ENCODE measurements at places on chromosomes 5 and 9.

DNA sequence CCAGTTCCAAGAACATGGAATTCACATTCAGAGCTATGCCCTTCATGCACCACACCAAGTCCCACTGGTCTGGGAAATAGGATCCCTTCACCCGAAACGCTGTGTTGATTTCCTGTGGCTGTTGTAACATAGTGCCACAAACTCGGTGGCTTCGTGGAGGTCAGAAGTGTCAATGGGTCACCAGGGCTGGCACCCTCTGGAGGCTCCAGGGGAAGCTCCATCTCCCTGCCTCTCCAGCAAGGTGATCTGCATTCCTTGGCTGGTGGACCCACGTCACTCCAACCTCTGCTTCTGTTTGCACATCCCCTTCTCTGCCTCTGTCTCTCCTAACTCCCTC is 28.9 kb upstream of the ALDH1B1 start:
- DNase-seq, result no peak

DNA sequence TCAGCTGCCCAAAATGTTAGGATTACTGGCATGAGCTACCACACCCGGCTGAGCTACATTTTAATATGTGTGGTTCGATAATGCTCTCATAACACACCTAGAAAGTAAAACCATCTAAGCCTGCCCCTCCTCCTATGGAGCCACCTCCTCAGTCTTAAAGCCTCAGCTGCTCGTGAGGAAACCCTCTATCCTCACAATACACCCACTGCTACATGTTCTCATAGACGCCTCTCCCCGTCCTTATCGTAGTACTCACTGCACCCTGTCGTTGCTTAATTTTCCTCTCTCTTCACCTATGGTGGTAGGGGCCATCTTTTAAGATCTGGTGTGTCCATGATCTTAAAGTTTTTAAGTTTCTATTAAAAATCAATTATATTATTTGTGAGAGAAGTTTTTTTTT is 72.9 kb downstream of the RCL1 start:
- DNase-seq, result peak; percentile 97

DNA sequence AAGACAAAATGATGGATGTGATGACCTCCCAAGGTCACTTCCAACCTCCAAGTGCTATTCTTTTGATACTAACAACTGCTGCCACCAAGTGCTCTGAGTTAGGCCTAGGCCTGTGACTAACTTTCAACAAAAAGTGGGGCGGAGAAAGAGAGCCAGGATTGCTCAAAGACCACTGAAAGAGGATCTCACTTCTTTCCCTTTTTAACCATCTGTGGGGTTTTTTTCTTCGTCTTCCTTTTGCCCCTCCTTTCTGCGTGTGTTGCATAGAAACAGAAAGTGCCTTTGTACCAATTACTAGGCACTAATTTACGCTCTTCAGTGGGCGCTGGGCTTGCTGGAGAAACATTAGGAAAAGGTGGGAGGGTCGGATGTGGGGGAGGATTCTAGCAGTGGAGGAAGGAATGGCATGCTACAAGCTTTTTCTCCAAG is 8.0 kb downstream of the KLF9 start:
- DNase-seq, result no peak

DNA sequence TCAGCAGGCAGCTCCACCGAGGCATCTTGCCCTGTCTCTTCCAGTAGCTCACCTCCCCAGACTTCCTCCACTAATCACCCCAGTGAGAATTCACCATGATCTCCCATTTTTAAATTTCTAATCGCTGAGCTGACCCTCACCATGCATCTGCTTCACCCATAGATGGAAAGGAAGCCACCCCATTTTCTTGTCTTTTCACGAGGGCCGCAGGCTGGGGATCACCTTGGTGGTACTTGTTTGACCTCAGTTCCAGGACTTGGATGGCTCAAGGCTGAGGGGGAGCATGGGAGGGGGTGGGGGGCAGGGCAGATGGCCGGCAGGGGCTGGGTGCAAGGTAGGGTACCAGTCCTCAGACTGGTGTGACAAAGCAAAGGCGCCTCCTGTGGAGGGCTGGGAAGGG is 3.6 kb downstream of the PROP1 start:
- DNase-seq, result no peak

DNA sequence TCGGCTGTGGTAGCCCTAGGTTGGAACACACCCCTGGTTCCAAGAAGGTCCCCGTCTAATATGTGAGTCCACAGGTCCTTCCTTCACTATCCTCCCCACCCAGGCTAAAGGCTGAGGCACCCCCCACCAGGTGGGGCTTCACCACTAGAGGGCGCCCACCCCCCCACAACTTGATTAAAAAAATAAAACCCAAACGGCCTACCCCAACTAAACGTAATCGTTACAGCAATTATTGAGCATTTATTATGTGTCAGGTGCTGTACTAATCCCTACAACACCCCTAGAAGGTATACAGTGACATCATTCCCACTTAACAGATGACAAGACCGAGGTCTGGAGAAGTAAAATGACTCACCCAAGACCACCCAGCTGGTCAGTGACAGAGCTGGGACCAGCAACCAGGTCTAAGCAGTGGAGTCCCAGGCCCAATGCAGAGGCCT is 65.0 kb downstream of the FGF18 start:
- peak; percentile 22 for DNase-seq

GRCh38 chr9:100084128-100084453 is 14.7 kb downstream of the ERP44 start:
- DNase-seq, result no peak
